ENCODE measurements at places on chromosomes 5 and 9.

- DNase-seq, result no peak
These were observed 22.0 kb upstream of the EPB41L4B start for GRCh38 chr9:109342878-109343277.

DNA sequence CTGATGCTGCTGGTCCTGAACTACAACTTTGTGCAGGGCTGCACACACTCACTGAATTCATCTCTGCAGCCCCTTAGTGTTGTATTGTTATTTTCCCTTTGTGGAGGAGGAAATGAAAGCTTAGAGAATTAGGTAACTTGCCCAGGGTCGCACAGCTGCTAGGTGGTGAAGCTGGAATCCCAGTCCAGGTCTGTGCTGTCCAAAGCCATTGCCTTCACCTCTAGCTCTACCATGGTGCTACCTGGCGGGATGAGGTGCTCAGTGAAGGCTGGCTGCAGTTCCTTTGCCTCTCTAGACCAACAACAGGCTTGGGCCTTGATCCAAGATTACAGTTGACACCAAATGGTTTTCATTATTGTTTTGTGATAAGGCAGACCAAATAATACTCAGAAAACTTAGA lies 177.8 kb upstream of the PITX1 start:
- no peak for DNase-seq

DNA sequence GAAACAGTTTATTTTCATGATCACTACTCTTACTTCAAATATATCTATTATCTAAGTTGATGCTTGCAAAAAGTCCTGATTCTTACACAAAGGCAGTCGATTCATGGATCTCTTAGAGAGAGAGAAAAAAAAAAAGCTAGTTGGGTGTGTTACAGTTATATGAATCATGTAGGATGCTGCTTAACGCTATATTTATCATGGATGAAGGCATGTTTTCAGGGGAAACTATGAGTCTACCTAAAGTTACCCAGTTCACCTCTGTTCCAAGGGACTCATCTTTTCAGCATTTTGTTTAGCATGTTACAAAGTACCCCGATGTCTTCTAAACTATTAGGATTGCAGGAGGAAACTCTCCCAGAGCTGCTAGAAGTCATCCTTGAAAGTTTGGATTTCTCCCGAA lies 13.5 kb downstream of the TMC1 start:
- DNase-seq, result no peak

DNA sequence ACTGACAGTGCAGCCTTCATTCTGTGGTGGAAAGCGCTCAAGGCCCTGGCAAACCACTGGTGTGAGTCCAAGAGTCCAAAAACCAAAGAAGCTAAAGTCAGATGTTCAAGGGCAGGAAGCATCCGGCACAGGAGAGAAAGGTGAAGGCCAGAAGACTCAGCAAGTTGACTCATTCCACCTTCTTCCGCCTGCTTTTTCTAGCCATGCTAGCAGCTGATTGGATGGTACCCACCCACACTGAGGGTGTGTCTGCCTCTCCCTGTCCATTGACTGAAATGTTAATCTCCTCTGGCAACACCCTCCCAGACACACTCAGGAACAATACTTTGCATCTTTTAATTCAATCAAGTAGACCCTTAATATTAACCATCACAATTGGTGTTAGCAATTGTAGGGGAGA lies 296.1 kb downstream of the NDUFS4 start:
- DNase-seq, result no peak

GRCh38 chr5:89349246-89349980 lies 466.4 kb upstream of the MEF2C start:
- DNase-seq, result no peak

GRCh38 chr5:94562327-94562971 lies 56.0 kb downstream of the KIAA0825 start:
- DNase-seq, result no peak

GRCh38 chr5:34857161-34857560 lies 18.2 kb downstream of the TTC23L start:
- DNase-seq, result no peak

- DNase-seq, result no peak
These were observed 88.6 kb downstream of the AGTPBP1 start for GRCh38 chr9:85653153-85653552.

DNA sequence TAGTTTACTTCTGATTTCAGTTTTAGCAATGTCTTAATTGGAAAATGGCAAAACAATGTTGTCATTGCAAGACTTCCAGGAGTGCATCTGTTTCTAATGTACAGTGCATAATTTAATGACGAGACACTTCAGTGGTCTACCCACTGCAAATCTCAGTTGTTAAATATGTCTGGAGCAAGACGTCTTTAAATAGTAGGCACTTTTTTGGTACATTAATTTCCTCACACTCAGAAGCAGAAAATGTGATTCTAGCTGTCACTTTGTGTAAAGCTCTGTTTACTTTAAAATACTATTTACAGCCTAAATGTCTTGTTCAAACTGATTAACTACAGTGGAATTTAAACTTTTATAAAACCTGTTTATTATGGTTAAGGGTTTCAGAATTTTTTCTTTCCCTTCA lies 815.5 kb downstream of the TLE1 start:
- no peak for DNase-seq

DNA sequence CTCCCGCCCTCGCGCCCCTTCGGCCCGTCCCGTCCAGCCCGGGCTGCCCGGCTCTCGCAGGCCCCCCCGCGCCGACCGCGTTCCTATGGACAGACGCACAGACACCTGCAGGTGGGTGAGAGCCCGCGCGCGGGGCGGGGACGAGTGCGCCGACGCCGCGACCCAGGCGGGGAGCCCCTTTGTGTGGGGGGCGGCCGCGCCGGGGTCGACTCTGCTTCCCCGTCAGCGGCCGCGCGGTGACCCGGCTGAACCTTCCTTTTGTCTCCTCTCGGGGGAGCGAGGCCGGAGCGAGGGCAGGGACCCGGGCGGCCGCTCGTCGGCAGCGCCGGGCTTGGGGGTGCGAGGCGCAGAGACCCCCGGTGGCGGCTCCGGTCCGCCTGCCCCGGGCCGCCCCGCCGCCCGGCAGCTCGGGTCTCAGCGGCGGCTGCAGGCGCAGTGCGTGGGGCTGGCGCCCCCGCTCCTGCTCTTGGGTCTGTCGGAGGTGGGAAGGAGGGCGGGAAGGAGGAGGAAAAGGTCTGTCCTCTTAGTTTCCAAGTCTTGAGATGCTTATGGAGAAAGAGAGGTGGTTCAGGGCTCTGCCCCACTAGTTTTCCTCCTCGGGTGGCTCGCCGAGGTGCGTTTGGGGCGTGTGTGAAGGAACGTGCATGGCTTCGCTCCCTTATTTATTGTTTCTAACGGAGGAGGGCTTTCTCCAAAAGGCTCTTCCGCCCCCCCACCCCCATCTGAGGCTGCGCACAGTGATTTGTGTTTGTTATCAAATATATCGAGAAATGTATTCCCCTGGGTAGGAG lies 576 bp downstream of the KIAA1958 start:
- DNase-seq, result peak; percentile 66

GRCh38 chr9:123655681-123656423 lies 274.1 kb downstream of the DENND1A start:
- DNase-seq, result no peak

- DNase-seq, result no peak
These were observed 557.0 kb downstream of the TLE1 start for GRCh38 chr9:81132318-81132717.

DNA sequence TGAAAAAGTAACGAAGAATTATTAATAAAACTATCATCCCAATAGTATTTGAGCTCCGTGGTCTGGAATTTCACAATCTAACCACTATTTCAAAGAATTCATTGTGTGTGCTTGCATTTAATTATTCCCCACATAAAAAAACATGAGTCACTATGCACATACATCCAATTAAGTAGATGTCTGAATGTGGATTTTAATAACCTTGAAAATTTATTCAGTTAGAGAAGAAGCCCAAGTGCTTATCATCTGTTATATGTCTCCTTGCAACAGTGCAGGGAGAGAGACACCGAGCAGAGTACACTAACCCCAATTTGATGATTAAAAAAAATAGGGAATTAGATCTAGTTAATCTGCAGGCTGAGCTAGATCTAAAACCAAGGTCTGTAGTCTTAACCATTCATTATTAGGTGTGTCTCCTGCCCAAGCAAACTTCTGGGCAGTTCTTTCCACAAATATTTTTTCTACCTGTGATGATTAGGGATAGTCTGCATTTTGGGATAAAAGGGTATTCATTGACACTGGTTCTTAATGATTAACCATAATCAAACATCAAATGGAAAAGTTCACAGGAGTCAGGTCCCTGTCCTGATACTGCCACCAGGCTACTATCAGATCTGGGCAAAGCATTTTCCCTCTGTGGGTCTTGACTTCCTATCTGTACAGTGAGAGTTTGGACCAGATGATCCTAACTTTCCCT lies 164.2 kb downstream of the GRIA1 start:
- DNase-seq, result no peak

GRCh38 chr5:150058480-150059126 lies 27.8 kb downstream of the CSF1R start:
- DNase-seq, result no peak

- DNase-seq, result no peak
These were observed 111.3 kb downstream of the FER start for GRCh38 chr5:108858959-108859358.

DNA sequence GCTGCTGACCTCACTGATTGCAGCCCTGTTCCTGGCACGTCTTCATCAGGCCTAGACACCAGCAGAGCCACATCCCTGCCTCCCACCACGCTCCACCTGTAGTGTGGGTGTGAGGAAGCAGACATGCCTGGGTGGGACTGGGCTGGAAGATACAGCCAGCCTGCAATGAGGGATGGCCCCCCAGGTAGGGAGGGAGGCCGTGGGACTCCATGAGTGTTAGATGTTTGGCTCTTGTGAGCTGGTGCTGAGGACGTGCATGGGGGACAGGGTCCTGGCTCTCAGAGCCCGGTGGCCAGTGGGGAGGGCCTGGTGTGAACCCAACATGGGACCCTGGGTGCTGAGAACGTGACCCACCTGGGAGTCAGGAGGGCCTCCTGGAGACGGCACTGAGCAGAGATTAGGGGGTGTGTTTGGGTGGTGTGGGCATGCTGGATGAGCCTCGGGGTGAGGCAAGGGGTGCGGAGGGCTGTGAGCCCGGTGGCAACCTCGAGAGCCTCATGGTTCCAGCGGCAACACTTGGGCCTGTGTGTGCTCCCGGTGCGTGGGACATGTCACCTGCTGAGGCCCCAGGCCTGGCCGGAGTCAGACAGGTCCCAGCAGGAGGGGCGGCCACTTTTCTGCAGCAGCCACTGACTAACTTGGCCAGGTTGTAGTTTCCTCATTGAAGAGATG lies 87.6 kb downstream of the PHF2 start:
- DNase-seq, result no peak

GRCh38 chr9:15761551-15761950 lies 208.7 kb downstream of the CCDC171 start:
- no peak for DNase-seq

- no peak for DNase-seq
These were observed 423.2 kb upstream of the RORB start for GRCh38 chr9:74073897-74074296.

- DNase-seq, result no peak
These were observed 245.4 kb downstream of the MLLT3 start for GRCh38 chr9:20376731-20377375.

DNA sequence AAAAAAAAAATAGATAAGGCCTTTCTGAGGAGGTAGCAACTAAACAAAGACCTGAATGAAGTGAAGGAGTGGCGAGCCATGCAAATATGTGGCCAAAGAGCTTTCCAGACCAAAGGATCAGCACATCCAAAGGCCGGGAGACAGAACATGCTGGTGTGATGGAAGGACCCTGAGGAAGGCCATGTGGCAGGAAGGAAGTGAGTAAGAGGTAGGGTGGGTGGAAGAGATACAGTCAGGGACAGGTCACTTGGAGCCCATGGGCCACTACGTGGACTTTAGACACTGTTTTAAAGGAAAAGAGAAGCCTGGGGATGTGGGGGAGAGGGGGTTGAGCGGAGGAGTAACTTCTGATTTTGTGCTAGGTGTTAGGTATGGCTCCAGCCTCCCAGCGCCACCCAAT lies 31.3 kb downstream of the SPRY4 start:
- DNase-seq, result no peak

- no peak for DNase-seq
These were observed 40.3 kb upstream of the EEIG1 start for GRCh38 chr9:128021098-128021497.

DNA sequence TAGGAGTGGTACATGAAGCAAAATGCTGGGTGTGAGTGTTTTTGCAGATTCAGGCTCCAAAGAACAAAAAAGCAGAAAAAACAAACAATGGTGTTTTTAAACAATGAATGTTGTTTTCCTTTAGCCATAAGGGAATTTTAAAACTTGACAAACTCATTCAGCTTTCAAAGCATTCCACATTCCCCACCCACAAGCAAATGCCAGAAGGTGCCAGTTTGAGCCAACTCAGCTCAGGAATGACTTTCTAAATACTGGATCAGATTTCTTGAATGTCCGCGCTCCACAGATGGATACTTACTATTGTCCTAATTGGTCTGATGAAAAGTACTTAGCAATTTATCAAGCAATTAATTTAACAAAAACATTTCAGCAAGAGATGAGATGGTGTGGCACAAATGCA lies 12.9 kb upstream of the MOB3B start:
- no peak for DNase-seq

DNA sequence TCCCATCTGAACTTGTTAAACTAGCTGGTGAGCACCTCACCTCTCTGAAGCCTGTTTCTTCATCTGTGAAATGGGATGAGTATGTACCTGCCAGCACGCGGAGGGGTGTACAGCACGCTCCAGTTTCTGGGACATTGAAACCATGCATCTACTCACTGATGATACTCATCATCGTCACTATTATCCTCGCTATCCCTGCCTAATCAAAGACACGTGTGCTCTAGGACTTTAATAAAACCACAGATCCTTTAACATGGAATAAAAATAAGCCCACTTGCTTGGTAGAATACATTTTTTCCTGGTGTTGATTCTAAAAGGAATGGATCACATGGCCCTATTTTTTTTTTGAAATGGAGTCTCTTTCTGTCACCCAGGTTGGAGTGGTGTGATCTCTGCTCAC lies 37.3 kb upstream of the POMT1 start:
- no peak for DNase-seq

DNA sequence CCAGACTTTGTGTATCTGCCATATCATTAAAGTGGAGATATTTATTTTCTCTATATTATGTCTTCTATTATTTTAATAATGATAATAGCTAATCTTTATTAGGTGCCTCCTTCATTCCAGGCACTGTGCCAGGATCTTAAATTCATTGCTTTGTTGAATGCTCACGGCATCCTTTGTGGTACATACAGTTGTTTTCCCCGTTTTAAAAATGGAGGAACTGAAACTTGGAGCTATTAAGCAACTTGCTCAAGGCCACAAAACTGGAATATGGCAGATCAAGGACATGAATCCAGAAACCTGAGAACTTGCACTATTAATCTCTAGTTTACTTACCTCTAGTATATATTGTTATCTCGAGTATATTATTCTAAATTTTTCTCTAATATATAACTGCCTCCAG lies 41.5 kb upstream of the PPP3R2 start:
- DNase-seq, result no peak

Measured in HuH-7.5 (cell line).